ENCODE measurements at places on chromosomes 12 and 14.

DNA sequence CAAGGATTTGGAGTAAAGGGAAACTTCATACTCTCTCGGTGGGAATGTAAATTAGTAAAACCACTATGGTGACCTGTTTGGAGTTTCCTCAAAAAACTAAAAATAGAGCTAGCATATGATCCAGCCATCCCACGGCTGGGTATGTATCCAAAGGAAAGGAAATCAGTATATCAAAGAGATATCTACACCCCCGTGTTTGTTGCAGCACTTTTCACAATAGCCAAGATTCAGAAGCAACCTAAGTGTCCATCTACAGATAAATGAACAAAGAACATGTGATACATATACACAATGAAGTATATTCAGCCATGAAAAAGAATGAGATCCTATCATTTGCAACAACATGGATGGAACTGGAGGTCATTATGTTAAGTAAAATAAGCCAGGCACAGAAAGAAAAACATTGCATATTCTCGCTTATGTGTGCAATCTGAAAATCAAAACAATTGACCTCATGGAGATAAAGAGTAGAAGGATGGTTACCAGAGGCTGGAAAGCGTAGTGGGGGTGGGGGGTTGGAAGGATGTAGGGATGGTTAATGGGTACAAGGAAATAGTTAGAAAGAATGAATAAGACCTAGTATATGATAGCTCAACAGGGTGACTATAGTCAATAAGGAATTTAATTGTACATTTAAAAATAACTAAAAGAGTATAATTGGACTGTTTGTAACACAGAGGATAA, 468.0 kb downstream of the BCAT1 start:
- DNase-seq, result no peak

DNA sequence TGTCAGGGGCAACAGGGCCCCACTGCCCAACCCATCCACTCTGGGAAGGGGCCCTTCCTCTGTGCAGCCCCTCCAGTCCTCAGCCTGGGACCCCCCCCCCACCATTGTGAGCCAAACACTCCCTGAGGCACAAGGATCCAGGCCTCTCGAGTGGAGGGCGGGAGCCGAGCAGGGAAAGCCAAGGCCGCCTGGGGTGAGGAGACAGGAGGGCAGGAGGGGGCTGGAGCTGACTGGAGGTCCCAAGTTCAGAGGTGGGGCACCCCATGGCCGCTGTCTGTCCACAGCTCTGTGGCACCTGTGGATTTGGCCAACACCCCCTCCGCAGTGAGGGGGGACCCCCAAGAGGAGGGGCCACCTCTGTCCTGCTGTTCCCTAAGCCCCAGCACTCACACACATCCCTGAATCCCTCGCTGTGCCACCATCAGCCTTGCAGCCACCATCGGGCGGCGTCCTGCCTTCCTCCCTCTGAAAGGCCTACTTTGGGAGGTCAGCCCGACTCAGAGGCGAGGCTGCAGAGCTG, 25.4 kb upstream of the C14orf180 start:
- no peak for DNase-seq

DNA sequence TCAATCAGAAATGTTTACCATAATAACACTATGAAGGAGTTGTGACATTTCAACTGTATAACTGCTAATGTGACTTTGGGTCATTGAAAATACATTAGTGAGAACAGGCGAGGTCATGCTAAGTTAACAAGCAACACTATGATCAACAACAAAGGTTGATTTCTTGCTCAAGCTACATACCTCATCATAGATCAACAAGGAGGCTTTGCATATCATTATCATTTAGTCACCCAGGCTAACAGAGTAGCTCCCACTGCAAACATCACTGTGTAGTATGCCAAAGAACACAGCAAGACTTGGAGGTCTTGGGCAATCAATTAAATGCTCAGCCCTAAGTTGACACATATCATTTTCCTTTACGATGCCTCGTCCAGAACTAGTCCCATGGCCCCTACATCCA, 212.5 kb downstream of the NOVA1 start:
- DNase-seq, result no peak

DNA sequence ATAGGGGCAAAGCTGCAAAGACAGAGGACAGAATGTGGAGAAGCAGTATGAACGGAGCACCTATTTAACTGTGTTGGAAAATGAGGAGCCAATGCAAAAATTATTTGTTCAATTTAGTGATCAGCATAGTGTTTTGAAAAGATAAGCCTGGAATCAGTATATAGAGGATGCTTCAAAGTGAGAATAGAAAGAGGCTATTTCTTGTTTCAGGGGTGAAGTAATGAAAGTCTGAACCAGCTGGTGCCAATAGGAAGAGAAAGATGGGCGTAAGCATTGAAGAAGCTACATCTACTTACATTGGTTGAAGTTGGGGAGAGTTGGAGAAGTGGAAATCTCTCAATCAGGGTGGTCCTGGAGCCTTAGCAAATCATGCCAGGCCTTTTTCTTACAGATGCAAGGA, 77.3 kb upstream of the SLC38A4 start:
- no peak for DNase-seq

GRCh38 chr12:72271451-72272090, 599 bp upstream of the TRHDE start:
- no peak for DNase-seq

- no peak for DNase-seq
Observed at GRCh38 chr12:6104027-6104426, 20.4 kb downstream of the VWF start.
